PC-9 (cell line): ENCODE measurements at places on chromosomes 7 and 10. TPM values are rescaled to one million over a fixed set of nuclear protein-coding genes. Genes with fewer than 3 reads are reported as not detected.

GRCh38 chr7:99219985-99220384, 12.1 kb upstream of the KPNA7 start:
- DNase-seq, result no peak

DNA sequence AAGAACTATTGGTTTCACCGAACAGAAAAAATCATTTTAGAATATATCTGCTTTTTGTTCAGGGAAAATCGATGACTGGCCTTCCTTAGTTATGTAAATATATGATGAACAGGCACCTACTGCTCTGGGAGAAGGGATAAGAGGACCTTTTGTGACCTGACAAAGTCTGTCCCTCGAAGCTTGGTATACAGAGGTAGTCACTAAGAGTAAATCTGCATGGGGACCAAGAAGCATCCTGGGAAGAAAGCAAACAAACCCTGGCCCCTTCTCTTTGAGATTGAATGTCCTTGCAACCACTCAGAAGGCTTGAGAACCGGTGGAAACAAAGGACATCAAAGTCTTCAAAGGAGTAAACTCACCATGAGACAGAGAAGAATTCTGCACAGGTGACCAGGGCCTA, 52.3 kb downstream of the SKIDA1 start:
- no peak for DNase-seq

Gene VTI1A
- 18.1 and 18.3 TPM in 2 replicates for total RNA-seq

GRCh38 chr10:27635699-27636270, 109.8 kb downstream of the MKX start:
- no peak for DNase-seq

Gene HSPA14
- 13.9 and 23.1 TPM in 2 replicates for total RNA-seq

DNA sequence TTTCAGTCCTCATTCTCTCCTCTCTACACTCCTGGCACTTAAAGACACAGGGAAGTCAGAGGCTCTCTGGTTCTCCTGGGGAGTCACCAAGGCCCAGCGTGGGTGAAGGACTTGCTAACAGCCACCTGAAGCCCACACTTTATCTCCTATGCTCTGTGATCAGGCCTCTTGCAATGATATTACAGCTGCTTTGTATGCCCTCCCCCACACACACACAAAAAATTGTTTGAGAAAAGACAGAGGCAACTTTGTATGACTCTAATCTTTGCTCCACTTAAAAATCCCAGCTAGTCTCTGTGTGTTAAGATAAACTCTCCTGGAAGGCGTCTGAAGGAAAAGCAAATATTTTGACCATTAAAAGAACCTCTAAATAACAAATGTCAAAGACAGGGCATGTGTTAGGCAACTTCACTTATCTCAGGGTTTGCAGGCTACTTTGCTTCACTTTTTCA, 507.2 kb downstream of the TNS3 start:
- DNase-seq, result no peak

DNA sequence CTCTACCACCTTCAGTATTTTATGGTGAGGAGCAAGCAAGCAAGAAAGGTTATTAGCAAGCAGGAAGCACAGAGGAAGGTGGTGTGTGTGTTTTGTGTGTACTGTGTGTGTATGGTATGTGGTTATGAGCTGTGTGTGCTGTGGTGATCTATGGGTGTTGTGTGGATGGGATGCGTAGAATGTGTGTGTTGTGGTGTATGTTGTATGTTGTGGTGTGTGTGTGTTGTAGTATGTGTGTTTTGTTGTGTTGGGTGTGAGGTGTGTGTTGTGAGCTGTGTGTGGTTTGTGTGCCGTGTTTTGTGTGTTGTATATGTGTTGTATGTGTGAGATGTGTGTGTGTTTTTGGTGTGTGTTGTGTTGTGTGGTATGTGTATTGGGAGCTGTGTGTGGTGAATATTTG, 16.8 kb upstream of the IGFBP3 start:
- DNase-seq, result no peak
